Stimulated activated CD4-positive, alpha-beta T cell treated with anti-CD3 and anti-CD28 coated beads, TNF-alpha, amount 100 ng/mL, for 24 hours (primary cell): ENCODE measurements at places on chromosomes 2 and 18.

- DNase-seq = no peak
Measured at GRCh38 chr2:232372231-232373208, 6.0 kb upstream of the ALPP start.

GRCh38 chr18:51614033-51614432 is 416.6 kb upstream of the MEX3C start:
- DNase-seq = no peak

DNA sequence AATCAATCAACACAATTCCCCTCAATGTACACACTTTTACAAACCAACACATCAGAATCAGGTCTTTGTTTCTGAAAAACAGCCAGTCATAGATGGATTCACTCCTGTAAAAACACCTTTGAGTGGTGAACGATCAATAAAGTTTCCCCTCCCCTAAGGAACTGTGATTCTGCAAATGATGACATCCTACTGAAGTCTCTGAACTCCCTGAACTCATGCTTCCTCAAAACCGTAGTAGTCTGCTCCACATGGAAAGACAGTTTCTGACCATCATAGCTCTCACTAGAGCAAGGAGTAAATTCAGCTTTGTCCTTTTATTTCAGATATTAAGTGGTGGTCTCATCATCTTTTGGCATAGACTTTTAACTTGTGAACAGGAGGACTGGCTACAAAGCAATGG is 43.5 kb upstream of the ACTR3 start:
- DNase-seq = no peak

DNA sequence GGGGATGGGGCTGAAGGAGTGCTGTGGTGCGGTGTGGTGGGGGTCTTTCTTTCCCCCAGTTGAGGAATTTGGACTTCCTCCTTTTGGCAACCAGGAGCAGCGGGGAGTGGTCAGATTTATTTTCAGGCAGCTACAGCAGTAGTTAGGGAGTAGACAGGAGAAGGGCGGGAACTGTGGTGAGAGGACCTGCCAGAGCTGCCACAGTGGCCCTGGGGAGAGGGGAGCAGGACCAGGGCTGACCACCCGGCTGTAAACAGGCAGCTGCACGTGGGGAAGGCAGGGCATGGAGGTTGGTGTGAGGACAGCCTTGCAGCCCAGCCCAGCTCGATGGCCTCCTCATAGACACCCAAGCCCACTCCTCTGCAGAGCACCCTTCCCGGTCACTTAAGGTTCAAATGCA is 197.2 kb downstream of the GLI2 start:
- DNase-seq = no peak

DNA sequence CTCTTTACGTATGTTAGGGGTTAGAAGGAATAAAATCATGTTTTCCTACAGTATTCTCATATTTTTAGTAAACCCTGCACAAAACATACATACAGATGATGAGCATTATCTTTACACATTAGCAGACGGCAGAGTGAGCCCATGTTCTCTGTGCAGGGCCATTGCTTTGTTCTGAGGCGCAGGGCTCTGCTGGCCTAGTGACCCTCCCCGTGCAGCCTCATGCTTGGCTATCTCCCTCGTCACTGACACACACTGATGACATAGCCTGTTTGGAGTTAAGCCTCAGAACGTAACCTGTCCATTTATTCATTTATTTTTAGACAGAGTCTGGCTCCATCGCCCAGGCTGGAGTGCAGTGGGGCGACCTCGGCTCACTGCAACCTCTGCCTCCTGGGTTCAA is 115.9 kb upstream of the FOSL2 start:
- DNase-seq = no peak

DNA sequence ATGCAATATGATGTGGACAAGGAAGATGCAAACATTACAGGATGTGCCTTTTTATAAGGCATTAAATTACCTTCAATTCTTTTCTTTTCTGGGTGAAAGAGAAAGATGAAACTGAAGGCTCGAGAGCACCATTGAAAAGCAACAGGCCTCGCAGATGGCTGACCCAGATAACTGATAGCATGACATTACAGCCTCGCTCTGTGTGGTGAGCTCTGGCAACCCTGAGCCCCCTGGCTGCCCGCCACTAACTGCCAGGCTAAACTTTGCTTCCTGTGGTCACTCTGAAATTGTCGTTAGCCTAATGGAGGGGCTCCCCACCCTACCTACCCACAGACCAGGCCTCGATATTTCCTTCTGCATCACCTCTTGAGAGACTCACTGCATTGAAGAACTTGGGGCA is 516.8 kb upstream of the FANCL start:
- DNase-seq = no peak

- DNase-seq = no peak
Measured at GRCh38 chr18:70649683-70650082, 360.8 kb downstream of the SOCS6 start.

- no peak for DNase-seq
Measured at GRCh38 chr18:13647761-13648160, 78.6 kb downstream of the FAM210A start.

- no peak for DNase-seq
Measured at GRCh38 chr18:36078751-36079529, 11.6 kb upstream of the RPRD1A start.

GRCh38 chr2:26395394-26395793 is 6.3 kb upstream of the DRC1 start:
- DNase-seq = no peak

GRCh38 chr18:53070788-53071187 is 730.8 kb downstream of the DCC start:
- no peak for DNase-seq

GRCh38 chr2:31811482-31811881 is 199.3 kb downstream of the MEMO1 start:
- DNase-seq = no peak

GRCh38 chr18:8799001-8799400 is 93.6 kb downstream of the MTCL1 start:
- DNase-seq = no peak

GRCh38 chr2:19111354-19111753 is 247.1 kb downstream of the OSR1 start:
- DNase-seq = no peak

DNA sequence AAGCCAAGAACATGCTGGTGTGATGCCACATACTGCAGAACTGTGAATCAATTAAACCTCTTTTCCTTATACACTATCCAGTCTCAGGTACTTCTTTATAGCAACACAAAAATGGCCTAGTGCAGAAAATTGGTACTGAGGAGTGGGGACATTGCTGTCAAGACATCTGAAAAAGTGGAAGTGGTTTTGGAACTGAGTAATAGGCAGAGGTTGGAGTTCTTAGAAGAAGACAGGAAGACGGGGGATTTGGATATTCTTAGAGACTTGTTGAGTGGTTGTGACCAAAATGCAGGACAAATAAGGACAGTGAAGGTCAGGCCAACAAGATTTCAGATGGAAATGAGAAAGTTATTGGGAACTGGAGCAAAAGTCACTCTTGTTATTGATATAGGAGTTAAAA is 31.3 kb upstream of the CDH2 start:
- no peak for DNase-seq

DNA sequence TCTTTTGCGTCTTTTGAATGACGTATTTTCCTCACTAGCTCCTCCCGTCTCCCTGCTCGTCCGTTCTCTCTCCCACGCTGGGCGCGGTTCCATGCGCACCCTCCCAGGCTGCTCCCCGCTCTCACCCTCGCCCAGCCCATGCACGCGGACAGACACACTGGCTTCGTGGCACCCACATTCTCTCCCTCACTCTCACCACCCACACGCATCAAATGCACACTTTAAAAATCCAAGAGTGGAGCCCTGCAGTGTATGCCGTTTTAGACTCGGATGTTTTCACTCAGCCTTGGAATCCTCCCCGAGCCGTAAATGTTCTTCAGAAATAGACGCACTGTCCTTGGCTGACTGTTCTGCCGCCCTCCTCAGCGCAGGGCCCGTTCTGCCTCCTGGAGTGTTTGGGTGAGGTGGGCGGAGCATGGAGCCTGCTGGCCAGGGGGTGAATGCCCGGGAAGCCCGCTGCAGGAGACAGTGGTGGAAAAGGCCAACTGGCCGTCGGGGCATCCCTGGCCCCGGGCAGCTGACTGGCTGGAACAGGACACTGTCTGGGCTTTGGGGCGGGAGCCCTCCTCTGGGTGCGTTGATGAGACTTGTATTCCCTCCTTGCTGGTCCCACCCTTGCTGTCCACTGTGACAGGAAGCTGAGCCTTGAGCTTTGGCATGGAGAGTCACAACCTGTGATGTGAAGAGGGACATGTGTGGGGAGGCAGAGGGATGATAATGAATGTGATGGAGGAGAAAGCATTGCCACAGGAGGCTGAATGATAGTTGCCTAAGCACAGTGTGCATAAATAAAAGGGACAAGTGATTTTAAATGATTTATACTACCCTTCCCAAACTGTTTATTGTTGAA is 35.4 kb upstream of the LYPD6B start:
- DNase-seq = no peak

GRCh38 chr2:216260629-216261028 is 111.7 kb downstream of the MARCHF4 start:
- no peak for DNase-seq
